ENCODE measurements at places on chromosomes 6 and 20.

DNA sequence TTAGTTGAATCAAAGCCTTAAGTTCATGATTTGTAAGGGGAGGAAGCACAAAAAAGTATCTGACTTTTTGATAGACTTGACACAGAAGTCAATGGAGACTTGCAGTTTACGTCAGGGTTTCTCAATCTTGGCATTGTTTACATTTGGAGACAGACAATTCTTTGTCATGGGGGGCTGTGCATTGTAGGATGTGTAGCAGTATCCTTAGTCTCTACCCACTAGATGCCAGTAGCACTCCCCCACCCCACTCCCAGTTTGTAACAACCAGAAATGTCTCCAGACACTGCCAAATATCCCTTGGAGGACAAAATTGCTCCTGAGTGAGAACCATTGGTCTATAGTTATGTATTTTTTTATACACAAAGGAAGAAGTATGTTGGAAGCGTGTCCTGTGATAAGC, 434.1 kb downstream of the RFPL4B start:
- no peak for DNase-seq

- DNase-seq = no peak
Observed at GRCh38 chr6:165624871-165625639, 38.0 kb downstream of the PDE10A start.

DNA sequence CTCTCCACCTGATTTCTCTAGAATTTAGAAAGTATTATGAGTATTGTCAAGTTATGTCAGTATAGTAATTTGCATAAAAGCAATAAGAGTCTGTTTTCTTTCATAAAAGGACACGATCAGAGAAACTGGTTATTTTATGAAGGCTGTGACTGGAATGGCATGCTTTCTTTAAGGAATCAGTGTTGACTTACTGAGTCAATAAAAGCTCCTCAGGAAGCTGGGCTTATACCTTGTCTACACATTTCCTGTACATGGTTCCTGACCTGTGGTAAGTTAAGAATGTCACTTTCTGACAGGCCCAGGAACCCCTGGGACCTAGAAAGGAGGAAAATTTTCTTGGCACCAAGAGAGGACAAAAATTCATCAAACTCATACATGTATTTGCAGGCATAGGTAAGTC, 1224.0 kb upstream of the ADGRB3 start:
- DNase-seq = no peak

- peak; percentile 53 for DNase-seq
Observed at GRCh38 chr6:27251606-27252251, 4.2 kb downstream of the PRSS16 start.

DNA sequence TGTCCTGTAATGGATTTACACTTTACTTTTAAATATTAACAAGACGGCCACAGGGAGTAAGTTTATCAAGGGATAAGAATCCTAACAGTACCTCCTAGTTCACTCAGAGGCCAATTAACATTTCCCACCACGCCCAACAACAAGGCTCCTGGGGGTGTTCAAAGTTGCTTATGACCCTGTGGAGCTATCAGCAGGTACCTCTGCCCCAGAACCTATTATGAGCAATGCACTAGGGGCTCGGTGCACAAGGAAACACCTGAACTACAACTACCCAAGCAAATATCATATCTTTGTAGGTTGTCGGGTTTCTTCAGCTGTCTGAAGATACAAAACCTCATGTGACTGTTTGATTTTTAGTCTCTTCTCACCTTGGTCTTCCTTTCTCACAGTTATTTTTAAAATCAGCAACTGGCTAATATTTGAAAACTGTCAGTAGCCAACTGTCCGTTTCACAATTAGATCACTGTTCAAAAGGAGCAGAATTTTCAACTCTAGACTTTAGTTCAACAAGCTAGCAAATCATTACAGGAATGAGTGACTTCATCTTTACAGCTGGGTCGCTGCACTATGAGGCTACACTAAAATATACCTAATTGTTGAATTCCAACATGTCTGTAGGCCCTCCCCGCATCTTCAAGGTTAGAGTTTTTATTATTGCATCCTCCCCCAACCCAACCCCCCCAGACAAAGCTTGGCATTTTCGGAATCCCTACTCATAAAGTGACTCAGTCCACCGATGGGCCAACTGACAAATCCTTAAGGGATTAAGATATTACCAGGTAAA, 38.1 kb downstream of the B4GALT5 start:
- no peak for DNase-seq

DNA sequence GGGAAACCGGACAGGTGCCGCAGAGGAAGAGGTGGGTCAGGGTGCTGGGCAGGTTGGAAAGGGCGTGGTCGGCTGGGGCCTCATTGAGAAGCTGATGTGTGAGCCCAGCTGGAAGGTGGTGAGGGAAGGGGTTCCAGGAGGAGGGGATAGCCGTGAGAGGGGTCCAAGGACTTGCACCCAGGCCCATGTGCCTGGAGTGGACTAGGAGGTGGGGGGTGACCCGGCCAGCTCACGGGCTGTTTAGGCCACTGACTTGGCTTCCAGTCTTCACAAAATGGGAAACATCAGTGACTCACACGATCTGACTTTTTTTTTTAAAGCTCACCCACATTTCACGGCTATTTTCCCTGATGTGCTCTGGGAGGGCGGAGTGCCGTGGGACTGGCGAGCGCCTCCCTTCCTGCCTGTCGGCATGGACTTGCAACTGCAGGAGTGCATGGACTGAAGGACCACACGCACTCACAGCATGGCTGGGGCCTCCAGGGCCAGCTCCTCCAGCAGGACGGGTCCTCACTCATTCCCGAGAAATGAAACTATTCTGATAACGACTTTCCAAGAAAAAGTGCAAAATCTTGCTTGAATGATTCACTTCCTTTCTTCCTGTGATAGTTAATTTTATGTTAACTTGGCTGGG, 13.5 kb upstream of the PDE10A start:
- no peak for DNase-seq

GRCh38 chr6:32488083-32488482, 42.0 kb downstream of the HLA-DRB5 start:
- DNase-seq = no peak

DNA sequence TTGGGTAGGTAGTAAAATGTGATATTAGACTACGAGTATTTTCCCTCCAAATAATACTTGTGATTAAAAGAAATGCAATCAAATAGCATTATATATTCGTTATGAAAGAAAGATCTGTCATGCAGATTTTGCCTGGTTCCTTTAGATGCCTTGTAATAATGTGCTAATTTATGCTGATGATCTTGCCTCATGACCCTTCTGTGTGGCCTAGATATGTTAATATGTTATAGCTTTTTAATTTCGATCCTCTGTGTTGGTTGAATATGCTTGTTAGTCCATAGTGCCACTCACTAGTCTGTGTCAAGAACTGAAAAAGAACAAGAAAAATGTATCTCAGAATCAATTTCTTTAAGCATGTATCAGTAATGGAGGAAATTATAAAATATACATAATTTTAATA, 31.9 kb downstream of the CDKAL1 start:
- DNase-seq = no peak

- no peak for DNase-seq
Observed at GRCh38 chr6:127606131-127606562, 29.2 kb downstream of the C6orf58 start.

GRCh38 chr6:15464211-15464725, 198.6 kb downstream of the DTNBP1 start:
- peak; percentile 19 for DNase-seq

DNA sequence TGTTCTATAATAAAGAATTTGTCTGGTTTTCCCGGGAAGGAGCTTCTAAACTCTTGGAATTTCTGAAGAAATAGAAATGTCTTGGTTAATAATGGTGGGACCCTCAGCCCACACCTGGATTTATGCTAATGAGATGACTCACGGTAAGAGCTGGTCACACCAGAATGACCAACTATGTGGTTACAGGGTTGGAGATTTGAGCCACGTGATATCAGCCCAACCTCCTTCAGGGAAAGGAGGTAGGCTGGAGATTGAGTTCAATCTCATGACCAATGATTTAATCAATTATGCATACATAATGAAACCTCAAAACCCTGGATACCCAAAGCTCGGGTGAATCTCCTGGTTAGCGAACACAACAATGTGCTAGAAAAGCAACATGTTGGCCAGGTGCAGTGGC, 22.1 kb upstream of the CDKN1A start:
- no peak for DNase-seq

DNA sequence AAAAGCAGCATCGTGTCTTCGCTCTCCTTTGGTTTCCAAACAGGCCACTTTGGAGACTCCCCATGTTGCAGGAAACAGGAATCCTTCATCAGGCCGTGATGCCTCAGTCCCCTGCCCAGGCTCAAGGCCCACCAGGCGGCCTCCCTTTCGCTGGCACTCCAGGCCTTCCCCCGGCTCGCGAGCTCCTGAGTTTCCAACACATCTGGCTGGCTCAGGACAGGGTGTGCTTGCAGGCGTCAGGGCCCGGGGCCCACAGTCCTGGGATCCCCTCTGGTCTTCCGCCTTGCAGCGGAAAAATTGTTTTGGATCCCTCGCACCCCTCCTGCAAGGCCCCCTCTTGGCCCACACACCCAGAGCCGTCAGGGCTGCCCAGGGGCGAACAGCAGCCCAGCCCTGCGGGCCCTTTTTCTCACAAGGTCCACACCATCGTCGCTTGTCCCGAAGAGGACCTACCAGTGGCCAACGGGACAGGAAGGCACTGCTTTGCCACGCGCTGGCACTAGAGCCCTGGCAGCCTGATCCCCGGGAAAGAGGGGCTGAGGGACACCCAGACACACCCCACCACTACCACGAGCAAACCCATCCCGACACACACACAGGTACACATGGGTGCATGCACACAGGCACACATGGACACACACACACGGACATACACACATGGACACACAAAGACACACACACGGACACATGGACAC, 1930.9 kb upstream of the DEFB115 start:
- no peak for DNase-seq

- no peak for DNase-seq
Observed at GRCh38 chr6:113756290-113756665, 100.9 kb upstream of the MARCKS start.

- no peak for DNase-seq
Observed at GRCh38 chr6:42726026-42726425, 3.6 kb upstream of the PRPH2 start.

DNA sequence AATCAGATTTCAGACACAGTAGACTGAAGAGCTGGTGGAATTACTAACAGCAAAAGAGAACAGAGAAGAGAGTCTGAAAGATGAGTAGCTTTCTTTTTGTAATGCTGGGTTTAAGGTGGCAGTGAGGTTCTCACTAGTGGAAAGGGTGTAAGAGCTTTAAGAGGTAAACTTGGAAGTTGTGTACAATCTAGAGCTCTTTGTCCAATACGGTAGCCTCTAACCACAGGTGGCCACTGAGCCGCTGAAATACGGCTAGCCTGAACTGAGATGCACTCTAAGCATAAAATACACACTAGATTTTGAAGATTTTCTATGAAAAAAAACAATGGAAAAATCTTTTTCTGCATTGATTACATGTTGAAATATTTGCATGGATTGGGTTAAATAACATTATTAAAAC, 4.0 kb downstream of the ELOVL2 start:
- no peak for DNase-seq

DNA sequence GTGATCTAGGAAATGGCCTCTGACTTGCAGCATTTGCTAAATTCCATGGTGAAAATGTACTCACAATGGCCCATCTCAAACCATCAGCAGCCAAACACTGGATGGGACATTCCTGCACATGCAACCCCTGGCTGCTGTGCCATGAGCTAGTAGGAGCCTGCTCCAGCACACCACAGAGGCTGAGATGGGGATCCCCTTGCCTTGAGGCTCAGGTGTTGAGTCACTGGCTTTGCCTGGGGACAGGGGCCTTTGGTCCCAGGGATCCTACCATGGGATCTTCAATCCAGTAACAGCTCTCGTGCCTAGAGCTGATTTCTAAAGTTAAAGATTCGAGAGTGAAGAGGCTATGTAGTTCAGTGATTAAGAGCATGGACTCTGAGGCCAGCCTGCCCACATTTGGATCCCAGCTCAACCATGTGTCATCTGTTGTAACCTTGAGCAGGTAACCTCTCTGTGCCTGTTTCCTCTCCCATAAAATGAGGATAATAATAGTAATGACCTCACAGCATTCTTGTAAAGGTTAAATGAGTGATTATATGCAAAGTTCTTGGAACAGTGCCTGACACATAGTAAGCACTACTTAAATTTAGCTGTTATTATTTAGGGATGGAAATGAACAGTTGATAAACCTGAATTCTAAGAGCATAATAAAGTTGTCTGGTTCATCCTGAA, 16.4 kb downstream of the FOXQ1 start:
- DNase-seq = no peak

DNA sequence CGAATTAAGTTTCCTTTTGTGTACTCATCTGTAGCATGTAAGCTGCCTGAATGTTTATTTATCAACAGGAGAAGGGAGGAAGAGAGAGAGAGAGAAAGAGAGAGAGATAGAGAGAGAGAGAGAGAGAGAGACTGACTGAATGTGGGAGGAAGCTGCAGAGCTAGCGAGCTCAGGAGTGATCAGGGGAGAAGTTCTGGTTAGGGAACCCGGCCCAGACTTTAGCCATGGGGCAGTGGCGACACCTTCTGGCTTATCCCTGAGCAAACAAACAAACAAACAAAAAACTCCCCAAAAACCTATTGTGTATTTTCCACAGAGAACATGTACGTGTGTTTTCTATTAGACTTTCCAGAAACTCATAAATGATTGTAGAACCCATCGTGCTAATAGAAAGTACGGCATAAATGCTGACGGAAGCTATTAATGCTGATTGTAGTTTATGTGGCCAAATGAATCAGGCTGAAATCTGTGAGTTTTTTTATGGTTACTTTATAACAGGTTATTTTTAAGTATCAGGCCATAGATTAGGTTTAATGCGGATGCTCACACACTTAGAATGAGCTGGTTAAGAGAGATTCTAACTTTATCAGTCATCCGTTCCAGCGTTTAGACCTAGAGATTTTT, 92.8 kb downstream of the CLIC5 start:
- DNase-seq = peak; percentile 31

- DNase-seq = no peak
Observed at GRCh38 chr6:136795996-136796395, 3.7 kb upstream of the MAP3K5 start.

GRCh38 chr6:106750142-106750918, 121.0 kb downstream of the QRSL1 start:
- no peak for DNase-seq

GRCh38 chr6:155333414-155333813, 19.1 kb upstream of the TFB1M start:
- no peak for DNase-seq

DNA sequence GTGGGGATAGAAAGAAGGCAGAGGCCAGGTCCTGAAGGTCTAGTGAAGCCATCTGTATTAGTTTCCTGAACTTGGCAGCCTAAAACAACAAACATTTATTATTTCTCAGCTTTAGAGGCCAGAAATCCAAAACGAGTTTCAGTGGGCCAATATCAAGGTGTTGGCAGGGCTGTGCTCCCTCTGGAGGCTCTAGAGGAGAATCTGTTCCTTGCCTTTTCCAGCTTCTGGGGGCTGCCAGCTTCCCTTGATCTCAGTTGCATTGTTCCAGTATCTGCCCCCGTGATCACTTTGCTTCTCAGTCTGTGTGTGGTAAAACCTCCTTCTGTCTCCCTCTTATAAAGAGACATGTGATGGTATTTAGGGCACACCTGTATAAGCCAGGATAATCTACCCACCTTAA, 82.4 kb downstream of the MAFB start:
- no peak for DNase-seq

- no peak for DNase-seq
Observed at GRCh38 chr6:7624796-7625710, 35.1 kb downstream of the SNRNP48 start.
